ENCODE measurements at places on chromosomes 11 and 22.

GRCh38 chr11:128304666-128305485 is 282.5 kb downstream of the ETS1 start:
- DNase-seq, result no peak

GRCh38 chr11:87976009-87976408 is 199.2 kb downstream of the RAB38 start:
- no peak for DNase-seq

DNA sequence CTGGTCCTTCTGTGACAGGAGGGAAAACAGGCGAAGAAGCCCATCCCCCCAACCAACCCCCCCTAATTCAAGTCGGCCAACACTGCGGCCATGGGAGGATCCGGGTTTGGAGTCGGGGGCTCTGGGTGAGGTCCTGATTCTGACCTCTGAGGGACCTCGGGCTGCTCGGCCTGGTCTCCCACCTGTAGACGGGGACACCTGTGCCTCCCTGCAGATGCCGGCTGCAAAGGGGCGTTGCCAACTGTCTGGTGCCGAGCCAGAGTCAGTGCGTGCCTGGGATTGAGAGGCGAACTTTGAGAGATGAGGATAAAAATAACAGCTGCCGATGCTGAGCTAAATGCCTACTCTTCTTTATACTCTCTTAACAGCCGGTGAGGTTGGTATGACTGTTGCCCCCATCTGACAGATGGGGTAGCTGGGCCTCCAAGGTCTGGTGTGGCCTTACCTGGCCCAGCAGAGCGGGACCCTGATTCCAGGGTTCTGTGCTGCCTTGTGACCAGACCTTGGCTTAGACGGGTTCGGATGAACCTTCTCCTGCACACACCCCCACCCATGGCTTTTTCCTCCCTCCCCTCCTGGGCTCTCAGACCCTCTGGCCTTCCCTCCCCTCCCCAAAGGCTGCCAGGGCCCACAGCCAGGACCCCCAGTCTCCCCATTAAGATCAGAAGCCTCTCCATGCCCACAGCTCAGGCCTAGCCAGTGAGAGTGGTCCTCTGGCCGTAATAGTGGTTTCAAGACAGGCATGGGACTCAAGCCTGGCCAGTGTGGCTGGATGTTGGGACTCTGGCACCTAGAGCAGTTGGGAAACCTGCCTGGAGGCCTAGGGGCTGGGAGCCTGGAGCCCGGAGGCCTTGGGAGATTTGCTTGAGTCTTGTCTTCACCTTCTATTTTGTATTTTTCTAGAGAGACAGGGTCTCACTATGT is 41.7 kb downstream of the KCNJ4 start:
- peak; percentile 36 for DNase-seq

DNA sequence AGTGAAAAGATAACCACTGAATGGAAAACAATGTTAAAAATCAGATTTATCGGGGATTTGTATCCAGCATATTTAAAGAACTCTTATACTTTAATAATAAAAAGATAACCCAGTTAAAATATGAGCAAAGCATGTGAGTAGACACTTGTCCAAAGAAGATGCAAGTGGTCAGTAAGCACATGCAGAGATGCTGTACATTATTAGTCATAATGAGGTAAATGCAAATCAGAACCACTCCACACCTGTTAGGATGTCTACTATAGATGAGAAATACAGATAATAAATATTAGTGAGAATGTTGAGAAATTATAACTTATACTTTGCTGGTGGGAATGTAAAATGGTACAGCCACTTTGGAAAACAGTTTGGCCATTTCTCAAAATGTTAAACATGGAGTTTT is 28.0 kb downstream of the QSER1 start:
- DNase-seq, result no peak

GRCh38 chr22:42052765-42053164 is 17.8 kb downstream of the NAGA start:
- DNase-seq, result no peak

DNA sequence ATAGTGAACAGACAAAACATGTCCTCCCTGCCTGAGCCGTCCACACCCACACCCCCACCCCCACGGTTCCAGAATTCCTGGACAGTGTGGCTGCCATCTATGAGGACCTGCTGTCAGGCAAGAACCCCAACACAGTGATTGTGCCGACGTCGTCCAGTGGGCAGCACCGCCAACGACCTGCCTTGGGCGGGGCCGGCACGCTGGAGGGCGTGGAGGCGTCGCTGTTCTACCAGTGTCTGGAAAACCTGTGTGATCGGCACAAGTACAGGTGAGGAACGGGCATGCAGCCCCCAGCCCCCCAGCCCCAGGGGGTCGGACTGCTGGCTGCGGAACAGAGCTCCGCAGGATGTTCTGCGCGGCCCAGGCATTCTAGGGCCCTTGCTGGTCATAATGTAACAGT is 19.7 kb downstream of the ARFGAP2 start:
- no peak for DNase-seq

DNA sequence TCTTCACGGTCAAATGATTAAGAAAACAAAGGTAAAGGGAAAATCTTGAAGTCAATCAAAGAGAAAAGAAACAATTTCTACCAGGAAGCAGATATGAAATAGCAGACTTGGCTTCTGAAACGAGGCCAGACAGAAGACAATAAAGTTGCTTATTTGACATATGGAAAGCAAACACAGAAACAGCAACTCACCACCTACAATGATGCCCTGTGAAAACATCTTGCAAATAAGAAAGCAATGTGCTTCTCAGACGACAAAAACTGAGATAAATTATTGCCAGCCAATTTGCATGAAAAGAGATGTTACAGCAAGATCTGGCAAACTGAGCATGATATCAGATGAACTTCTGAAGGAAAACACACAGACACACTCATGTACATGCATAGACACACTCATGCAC is 45.9 kb upstream of the CTSC start:
- no peak for DNase-seq
